ENCODE measurements at places on chromosomes 13 and 19. TPM values are rescaled to one million over a fixed set of nuclear protein-coding genes. Genes with fewer than 3 reads are reported as not detected.

Gene VSTM1
- total RNA-seq: not detected

Gene TJP3
- total RNA-seq: 1.7 TPM

DNA sequence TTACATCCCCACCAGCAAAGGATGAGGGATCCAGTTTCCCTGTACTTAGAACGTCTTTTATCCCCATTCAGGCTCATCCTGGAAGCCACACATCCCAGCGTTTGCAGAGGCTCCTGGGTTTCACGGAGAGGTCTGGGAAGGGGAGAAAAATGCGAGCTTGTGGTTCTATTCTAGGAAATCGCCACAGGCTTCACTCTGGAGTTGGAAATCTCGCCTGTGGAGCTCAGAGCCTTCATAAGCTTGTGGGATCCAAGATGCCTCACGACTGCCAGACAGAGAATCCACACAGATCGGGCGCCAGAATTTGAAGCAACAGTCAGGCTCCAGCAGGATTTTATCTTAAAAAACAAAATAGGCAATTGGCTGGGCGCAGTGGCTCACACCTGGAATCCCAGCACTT lies 157.9 kb downstream of the PTPRS start:
- no peak for DNase-seq

GRCh38 chr13:30019648-30020626 lies 169.5 kb upstream of the UBL3 start:
- no peak for DNase-seq

Gene NEK5
- total RNA-seq: not detected

Gene RNF225
- 0.28 TPM for total RNA-seq

Gene CCDC8
- total RNA-seq: not detected

GRCh38 chr13:25440061-25440460 lies 68.3 kb downstream of the ATP8A2 start:
- no peak for DNase-seq

Gene LNX2
- total RNA-seq: 4.4 TPM

Gene SH2D3A
- 21.3 TPM for total RNA-seq

Gene PPP1R12C
- 95.4 TPM for total RNA-seq

- DNase-seq: no peak
Measured at GRCh38 chr19:7832781-7833180, 2.8 kb downstream of the EVI5L start.

Gene ACTL9
- total RNA-seq: not detected

DNA sequence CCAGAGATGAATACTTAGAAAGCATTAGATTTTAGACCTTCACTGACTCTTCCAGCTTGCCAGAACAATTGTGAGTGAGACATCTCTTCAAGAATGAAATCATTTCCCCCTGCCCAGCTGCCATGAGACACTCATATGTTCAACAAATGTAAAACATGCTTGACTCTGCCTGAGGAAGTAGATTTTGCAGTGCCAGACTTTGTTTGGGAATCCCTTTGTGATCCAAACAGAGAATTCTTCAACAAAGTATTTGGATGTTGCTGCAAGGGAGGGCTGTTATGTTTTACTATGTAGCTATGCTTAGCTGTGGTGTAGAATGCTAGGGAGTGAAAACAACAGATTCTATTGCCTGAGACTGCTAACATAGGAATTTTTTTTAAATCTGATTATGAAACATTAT lies 416.4 kb downstream of the DCT start:
- DNase-seq: no peak

- no peak for DNase-seq
Measured at GRCh38 chr13:72637561-72637960, 89.9 kb downstream of the MZT1 start.

Gene PRR22
- 8.6 TPM for total RNA-seq

DNA sequence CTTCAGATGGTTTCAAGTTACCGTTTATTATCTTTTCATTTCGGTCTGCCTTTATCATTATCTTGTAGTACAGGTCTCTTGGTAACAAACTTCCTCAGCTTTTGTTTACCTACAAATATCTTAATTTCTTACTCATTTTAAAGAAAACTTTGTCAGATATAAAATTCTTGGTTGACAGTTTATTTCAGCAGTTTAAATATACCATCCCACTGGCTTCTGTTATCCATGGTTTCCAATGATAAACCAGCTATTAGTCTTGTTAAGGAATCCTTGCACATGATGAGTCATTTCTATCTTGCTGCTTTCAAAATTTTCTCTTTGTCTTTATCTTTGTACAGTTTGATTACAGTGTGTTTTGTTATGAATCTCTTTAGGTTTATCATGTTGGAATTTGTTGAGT lies 308.3 kb upstream of the SPRY2 start:
- DNase-seq: no peak

DNA sequence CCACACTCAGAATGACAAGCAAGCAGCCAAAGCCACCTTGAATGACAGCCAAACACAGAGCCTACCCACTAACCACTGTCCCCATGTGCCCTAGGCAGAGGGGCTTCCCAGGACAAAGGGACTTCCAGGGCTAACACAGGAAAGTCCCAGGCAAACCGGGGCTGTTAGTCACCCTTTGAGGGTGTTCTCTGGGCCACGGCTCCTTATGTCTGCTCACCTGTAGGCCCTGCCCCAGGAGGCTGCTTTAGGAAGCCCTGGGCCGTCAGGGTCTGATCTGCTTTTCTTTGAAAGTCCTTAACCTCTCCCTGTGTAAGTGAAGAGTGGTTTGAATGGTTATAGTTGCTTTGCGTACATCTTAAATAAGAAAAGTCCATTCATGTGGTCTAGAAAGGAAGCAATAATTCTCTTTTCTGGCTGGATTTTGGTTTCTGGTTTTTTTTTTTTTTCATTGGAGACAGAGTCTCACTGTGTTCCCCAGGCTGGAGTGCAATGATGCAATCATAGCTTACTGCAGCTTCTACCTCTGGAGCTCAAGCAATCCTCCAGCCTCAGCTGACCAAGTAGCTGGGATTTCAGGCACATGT lies 161.4 kb downstream of the EFNB2 start:
- no peak for DNase-seq

Gene PLIN3
- 15.4 TPM for total RNA-seq

GRCh38 chr19:32558607-32559228 lies 22.3 kb upstream of the PDCD5 start:
- no peak for DNase-seq

GRCh38 chr19:970695-971094 lies 13.4 kb upstream of the WDR18 start:
- DNase-seq: no peak

Gene FBXO27
- total RNA-seq: 0.37 TPM

GRCh38 chr19:45821570-45821969 lies 6.5 kb upstream of the RSPH6A start:
- DNase-seq: no peak

DNA sequence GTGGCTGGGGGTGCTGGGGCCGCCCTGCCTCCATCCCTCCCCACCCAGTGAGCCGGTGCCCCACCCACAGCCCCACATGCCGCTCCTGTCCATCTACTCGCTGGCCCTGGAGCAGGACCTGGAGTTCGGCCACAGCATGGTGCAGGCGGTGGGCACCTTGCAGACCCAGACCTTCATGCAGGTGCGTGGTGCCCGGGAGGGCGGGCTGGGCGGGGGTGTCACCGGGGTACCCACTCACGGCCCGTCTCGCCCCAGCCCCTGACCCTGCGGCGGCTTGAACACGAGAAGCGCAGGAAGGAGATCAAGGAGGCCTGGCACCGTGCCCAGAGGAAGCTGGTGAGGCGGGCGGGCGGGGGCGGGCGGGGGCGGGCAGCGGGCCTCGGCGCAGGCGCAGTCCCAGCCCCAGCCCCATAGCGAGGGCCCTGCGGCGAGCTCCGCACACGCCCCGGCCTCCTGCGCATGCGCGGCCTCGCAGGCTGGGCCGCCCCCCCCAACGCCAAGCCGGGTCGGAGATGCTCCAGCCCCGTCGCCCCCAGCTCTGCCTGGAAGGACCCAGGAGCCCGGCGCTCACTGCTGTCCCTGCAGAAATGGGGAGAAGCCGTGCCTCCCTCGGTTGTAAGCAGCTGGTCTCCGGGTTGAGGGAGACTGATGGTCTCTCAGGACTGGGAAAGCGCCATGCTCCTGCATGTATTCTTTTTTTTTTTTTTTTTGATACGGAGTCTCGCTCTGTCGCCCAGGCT lies 7.7 kb downstream of the ARHGAP45 start:
- peak; percentile 92 for DNase-seq

Gene NANOS3
- total RNA-seq: 1.5 TPM

DNA sequence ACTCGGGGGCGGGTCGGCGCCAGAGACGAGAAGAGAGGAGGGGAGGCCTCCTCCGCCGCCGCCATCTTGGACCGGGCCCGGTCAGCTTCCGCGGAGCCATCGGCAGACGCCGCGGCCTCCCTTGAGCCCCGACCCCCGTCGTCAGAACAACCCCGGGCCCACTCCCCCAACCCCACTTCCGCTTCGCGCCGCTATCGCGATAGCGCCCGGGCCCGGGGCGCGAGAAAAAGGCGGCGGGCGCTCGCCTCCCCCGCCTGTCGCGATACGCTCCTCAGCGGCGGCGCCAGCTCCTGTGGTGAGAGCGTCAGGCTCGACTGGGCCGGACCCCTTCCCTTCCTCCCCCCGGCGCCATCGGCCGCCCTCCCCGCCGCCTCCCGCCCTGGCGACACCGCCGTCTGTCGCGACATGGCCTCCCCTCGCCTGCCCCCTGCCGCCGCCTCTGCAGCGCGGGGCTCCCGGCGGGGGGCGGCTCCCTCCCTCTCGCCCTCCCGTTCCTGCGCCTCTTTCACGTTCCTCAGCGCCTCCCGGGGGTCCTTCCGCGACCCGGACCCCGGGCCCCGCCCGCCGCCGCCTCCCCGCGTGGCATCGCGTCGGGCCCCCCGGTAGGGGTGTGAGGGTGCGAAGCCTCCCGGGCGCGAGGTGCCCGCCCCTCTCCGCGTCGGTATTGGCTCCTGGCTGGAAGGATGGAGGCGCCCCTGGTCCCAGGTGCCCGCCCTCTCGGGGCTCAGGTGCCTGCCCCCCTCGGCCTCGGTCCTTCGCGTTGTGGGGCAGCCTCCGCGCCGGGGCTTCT lies at the start of gene CNOT3:
Gene CNOT3, plus strand, starts transcription at position 64 of the 790 bp plus-strand sequence. CDS start 5,217 bp downstream, outside the sequence.
- peak; percentile 56 for DNase-seq

Gene OR7D2
- not detected for total RNA-seq

Gene FFAR1
- not detected for total RNA-seq

GRCh38 chr19:10624585-10624984 lies 768 bp upstream of the SLC44A2 start:
- no peak for DNase-seq

Gene SLC6A16
- 1.1 TPM for total RNA-seq

DNA sequence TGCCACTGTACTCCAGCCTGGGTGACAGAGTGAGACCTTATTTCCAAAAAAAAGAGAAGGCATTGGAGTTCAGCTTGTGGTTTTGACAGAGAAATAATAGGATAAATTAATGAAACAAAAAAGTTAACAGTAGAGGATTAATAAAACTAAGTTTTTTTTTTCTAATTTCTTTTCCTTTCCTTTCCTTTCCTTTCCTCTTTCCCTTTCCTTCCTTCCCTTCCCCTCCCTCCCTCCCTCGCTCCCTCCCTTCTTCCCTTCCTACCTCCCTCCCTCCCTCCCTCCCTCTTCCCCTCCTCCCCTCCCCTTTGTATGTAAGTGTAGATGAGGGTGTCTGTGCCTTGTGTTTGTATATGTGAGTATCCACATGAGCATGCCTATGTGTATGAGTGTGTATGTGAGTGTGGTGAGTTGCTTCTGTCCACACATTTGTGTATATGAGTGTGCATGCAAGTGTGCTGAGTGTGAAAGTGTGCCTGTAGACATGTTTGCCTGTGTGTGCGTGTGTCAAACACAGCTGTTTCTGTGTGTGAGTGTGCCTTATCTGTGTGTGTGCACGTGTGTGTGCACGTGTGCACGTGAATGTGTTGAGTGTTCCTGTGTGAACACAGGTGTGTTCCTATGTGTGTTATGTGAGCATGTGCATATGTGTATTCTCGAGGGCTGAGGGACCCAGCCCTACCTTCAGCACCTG lies 12.5 kb upstream of the MZF1 start:
- no peak for DNase-seq

Gene TPM4
- total RNA-seq: 259 TPM

- DNase-seq: no peak
Measured at GRCh38 chr13:97139691-97140090, 82.4 kb upstream of the MBNL2 start.

Gene CYP2A7
- not detected for total RNA-seq

DNA sequence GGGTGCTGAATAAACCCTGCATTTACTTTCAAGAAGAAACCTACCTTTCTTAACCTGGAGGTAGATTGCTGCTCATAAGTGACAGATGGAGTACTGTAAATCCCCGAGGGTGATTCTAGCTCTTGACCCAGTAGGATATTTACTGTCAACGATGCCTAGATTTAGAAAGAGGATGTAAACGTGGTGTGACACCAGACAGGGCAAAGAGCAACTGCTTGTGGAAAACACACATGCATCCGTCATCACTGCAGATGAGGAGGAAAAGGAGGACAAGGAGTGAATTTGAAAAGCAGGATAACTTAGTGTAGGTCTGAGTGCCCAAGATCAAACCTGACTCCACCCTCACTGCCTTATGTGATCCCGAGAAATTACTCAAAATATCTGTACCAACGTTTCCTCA lies 9.8 kb upstream of the CLN5 start:
- no peak for DNase-seq

GRCh38 chr13:27926644-27927434 lies 7.0 kb downstream of the PDX1 start:
- DNase-seq: no peak

Gene ZNF256
- 8.8 TPM for total RNA-seq

Gene ZNF90
- 12.8 TPM for total RNA-seq

GRCh38 chr13:83765796-83766195 lies 116.5 kb downstream of the SLITRK1 start:
- no peak for DNase-seq

- no peak for DNase-seq
Measured at GRCh38 chr19:15563325-15563794, 51.7 kb upstream of the CYP4F8 start.

DNA sequence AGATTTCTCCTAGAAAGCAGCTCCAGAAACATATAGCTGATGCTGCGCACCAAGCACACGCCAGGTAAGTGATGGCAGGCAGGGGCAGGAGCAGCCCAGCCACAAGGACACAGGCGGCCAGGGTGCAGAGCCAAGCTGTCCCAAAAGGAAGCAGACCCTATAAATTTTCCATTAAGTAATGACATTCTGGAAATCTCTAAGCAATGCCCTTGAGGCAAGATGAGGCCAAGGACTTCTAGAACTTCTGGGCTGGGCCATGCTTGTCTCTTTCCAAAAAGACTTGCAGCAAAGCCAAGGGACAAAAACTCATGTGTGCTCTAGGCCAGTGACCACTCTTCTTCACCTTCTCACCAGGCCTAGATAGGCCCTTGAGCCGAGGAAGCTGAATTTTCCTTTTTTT lies 42.2 kb upstream of the EPHX3 start:
- DNase-seq: no peak

Gene SERTAD1
- 17.8 TPM for total RNA-seq

Gene RCBTB2
- 6.5 TPM for total RNA-seq

Gene C13orf42
- total RNA-seq: not detected

GRCh38 chr19:45125975-45126493 lies 33.1 kb downstream of the PPP1R37 start:
- DNase-seq: peak; percentile 53
